ENCODE measurements at places on chromosomes 5 and 9.

DNA sequence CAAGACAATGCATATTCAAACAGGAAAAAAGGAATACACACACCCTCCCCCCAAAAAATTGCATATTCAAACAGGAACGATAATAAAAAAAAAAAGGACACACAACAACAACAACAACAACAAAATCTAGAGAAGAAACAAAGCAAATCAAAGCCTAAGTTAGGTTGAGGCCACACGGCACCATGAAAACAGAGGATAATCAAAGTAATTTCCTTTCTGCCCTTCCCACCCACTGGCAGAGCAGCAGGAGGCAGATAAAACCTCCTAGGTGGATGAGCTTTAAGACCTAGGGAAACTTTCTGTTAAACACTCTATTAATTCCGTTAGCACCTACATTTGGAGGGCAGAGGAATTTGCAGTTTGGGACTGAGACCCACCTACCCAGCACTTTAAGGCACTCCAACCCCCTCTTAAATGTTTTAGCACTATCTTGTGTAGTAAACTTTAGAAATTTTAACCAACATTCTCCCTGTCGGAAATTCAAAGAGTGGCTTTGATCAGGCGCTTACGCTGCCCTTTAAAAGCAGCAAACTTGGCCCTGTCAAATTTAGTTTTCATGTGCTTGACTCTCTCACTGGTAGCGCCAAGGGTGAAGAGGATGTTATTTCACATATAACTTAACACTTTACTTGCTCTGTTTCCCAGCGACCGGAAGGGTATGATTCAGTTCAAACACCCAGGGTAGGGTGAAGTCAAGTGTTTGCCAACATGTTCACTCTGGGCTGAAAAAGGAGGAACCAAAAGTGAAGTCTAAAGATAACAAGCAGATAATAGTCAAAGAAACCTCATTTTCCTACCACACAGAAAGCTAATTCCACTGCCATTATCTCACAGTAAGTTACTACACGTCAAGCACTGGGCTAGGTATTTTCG lies 9.2 kb downstream of the ENC1 start:
- peak; percentile 86 for DNase-seq

DNA sequence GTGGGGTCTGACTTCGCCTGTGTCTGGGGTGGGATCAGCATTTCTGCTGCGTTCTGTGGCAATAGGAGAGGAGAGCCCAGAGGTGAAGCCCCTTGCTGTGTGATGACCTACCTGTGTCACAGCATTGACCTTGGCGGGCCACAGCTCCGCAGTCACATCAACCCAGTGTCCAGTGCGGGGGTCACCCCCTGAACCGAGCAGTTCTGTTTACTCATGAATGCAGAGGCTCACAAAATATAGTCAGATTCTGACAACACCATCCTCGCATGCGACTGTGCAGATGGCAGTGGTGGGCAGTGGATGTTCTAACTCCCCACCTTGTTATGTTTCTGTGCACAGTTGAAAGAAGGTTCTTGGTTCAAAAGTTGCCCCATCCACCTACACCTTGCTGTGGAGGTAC lies 100.1 kb downstream of the ADAMTS16 start:
- no peak for DNase-seq

- DNase-seq, result peak; percentile 66
Measured at GRCh38 chr5:120457839-120458507, 6.1 kb upstream of the PRR16 start.

GRCh38 chr9:95966306-95966705 lies 90.8 kb downstream of the ERCC6L2 start:
- DNase-seq, result no peak

GRCh38 chr9:108709997-108710396 lies 145.8 kb downstream of the ACTL7B start:
- DNase-seq, result no peak

GRCh38 chr5:156655732-156656131 lies 194.4 kb upstream of the PPP1R2B start:
- no peak for DNase-seq

DNA sequence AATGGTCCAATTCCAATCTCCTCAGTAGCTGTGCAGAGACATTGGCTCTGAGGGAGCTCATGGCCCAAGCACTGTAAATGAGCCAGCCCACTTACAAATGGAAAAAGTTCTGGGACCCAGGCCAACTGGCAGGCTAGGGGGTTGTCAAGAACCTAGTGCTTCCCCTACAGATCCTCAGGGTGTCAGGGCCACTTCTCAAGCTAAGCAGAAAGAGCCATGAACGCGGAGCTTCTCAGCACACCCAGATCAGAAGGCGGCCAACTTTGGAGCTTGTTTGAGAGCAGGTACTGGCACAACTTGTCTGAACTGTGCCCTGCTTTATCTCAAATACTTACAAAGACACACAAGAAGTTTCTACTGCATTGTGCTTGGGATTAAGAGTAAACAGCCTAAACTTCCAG lies 17.5 kb downstream of the TLE1 start:
- no peak for DNase-seq

- DNase-seq, result peak; percentile 72
Measured at GRCh38 chr9:38047301-38048251, 21.5 kb downstream of the SHB start.

GRCh38 chr9:35258660-35259474 lies 97.1 kb downstream of the UNC13B start:
- DNase-seq, result peak; percentile 55

DNA sequence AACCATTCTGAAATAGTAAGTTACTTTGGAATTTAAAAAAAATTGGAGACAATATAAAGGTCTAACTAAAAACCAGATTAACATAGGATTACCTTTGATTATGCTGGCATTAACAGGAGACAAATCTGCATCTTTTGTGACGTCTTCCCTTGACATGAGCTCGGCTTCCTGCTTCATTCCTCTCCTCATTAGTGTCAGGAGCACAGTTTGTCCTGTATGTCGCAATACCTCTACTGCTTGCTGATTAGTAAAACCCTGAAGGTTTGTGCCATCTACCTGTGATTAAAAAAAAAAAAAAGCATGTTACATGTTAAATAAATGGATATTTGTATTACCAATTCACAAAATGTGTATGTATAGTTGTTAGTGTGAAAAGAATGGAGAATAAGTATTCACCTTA lies 73.7 kb downstream of the MPDZ start:
- no peak for DNase-seq

DNA sequence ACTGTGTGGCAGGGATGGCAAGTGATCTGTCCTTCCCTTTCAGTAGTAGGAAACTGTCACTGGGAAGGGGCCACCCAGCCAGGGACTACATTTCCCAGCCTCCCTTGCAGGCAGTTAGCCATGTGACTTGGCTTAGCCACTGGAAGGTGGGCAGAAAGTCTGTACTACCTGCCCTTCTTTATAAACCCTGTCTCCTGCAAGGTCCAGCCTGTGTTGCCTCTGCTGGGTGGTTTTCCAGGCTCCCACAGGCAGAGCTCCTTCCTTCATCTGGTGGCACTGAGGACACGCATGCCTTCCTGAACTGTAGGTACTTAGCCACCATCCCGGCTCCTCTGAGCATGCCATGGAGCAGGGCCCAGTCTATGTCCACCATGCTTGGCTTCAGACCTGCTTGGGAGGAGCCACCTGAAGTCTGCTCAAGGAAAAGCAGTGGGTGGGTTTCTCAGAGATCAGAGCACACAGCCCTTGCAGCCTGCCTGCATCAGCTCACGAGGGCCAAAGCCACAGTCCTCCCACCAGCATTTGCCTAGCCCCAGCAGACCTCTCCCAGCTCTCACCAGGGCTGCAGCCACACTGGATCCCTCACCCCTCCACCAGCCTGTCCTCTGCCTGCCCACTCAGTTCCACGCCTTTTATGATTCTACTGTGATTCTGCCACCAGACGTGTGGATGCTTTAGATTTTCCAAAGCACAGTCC lies 16.7 kb upstream of the SLC25A51 start:
- DNase-seq, result no peak

DNA sequence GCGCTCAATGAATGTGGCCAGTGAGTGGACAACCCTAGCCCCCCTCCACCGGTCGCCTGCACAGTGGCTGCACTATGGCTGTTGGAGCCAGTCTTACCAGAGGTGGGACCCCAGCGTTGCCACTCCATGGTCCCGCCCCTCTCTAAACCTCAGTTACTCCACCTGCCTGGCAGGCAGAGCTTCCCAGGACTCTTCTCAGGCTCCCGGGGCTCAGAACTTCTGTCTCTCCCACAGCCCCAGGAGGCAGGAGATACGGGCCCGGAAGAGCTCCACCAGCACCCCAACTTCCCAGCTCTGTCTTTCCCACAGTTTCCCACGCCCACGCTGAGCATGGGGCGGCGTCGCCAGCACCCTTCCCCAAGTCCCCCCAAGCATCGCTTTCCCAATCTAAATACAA lies 975 bp downstream of the RASGEF1C start:
- DNase-seq, result no peak

GRCh38 chr9:131534721-131535237 lies 3.7 kb upstream of the UCK1 start:
- DNase-seq, result no peak

DNA sequence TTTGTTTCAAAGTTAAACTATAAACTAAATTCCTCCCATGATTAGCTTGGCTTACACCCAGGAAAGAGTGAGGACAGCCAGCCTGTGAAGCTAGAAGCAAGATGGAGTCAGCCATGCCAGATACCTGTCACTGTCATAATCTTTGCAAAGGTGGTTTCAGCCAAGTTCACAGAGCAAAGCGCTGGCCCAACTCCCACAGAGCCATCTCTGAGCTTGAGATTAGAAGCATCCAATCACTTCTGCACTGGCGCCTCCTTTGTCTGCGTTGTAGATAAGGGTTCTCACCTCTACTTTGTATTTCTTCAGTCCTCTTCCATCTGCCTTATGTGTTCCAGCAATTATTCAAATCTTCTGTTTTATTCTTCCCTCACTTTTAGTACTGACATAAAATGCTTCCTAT lies 119.4 kb upstream of the ACO1 start:
- no peak for DNase-seq

DNA sequence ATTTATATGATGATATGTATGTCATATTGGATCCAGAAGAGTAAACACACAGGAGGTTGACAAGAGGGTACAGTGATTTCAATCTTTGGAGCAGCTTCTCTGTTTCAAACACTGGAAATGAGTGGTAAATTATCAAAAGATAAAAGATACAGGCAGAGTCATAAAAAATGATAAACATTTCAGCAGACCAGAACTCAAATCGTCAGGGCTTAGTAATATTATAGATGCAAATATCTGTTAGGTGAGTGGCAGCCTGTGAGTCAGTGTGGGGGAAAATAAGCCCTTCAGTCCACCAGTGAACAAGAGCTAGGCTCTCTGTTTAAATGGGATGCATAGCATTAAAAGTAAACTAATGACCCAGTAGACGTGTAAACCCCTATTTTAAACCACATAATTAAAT lies 1378.1 kb downstream of the EFNA5 start:
- no peak for DNase-seq

- DNase-seq, result no peak
Measured at GRCh38 chr9:27659571-27659970, 86.3 kb upstream of the C9orf72 start.

GRCh38 chr9:124251605-124252378 lies 6.0 kb upstream of the NEK6 start:
- no peak for DNase-seq

GRCh38 chr5:151224372-151224771 lies 480 bp upstream of the CCDC69 start:
- no peak for DNase-seq

DNA sequence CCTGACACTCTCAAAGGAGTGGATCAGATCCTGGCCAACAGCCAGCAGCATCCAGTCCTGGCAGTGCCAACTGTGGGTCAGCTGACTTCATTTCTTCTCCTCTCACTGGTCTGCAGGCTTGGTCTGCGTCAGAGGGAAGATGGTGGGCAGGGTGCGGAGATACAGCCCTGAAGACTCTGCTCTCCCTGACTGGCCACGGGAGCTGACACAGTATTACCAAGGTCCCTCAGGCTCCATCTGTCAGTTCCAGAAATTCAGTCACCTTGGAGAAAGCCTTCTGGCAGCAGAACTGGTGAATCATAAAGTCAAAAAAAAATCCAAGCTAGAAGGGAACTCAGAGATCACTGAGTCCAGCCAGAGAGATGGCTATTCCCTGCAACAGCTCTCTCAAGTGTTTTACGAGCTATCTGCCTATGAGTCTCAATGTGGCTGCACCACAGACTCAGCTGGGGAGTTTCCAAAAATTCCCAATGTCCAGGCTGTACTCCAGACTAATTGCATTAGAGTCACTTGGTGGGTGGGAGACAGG lies 27.9 kb downstream of the C1QTNF2 start:
- no peak for DNase-seq

DNA sequence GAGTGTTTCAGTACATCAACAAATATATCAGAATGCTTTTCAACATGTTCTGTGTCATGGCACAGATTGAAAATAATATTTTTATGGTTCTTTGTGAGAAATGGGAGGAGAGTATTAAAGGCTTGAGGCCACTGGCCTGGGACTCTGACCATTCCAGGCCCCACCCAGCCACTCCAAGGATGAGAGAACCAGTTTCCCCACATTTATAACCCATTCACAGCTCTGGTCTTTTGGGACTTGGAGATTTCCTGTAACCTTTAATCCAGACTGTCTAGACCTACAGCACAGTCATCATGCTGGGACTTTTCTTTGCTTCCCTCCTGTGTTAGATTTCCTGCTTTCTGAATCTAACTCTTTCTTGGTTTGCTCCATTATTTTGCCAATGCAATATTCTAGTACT lies 389.6 kb downstream of the KIAA0825 start:
- DNase-seq, result no peak

- DNase-seq, result peak; percentile 46
Measured at GRCh38 chr9:112332214-112332613, 1.2 kb downstream of the PTBP3 start.

DNA sequence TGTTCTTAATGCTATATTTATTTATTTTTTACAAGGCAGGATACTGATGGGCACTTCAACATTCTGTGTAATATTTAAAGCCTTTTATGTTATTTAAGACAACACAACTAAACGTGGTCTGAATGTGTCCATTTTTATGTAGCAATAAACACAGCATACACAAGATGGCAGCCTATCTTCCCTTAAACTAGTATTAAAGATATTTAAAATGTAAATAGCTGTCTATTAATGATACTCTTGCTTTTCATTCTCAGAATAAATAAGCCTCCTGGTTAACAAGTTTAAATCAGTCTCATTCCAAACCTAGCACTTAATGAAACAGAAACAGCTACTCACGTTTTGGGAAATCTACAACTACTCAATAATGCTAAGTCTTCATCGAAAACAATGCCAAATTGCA lies 315.7 kb downstream of the MCTP1 start:
- DNase-seq, result peak; percentile 17
